Left ventricle myocardium superior (tissue), 1 donor: ENCODE measurements at places on chromosomes 4 and X. TPM values are rescaled to one million over a fixed set of nuclear protein-coding genes. Genes with fewer than 3 reads are reported as not detected.

- DNase-seq = peak; percentile 84
Observed at GRCh38 chrX:49071877-49072711, 1.7 kb downstream of the PRAF2 start.

DNA sequence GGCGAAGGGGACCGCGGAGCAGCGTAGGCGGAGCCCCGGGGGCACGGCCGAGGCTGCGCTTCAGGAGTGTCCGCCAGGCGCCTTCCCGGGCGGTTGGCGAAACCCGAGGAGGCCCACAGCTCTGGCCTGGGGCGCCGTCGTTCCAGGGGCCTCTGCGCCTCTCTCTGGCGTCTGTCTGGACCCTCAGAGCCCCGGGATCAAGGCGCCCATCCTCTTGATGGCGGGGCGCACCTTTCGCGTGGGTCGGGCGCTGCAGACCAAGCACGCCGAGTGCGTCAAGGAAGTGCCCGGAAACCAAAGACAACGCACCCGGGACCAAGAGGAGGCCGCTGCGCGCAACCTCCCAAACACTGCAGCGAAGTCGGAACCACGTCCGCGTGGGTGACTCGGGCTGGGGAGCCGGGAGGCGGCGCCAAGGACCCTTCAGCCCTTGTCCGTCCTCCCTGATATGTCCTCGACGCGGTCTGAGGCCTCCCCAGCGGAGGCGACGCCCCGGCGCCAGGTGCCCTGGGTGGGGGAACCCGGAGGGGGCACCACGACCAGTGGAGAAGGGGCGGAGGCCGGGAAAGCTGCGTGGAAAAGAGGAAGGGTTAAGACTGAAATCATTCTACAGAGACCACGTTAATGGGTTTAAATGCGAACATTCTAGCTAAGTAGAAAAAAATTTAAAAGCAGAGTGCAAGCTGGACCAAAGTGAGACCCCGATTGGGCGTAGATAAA, 9.9 kb downstream of the HMX1 start:
- peak; percentile 14 for DNase-seq

DNA sequence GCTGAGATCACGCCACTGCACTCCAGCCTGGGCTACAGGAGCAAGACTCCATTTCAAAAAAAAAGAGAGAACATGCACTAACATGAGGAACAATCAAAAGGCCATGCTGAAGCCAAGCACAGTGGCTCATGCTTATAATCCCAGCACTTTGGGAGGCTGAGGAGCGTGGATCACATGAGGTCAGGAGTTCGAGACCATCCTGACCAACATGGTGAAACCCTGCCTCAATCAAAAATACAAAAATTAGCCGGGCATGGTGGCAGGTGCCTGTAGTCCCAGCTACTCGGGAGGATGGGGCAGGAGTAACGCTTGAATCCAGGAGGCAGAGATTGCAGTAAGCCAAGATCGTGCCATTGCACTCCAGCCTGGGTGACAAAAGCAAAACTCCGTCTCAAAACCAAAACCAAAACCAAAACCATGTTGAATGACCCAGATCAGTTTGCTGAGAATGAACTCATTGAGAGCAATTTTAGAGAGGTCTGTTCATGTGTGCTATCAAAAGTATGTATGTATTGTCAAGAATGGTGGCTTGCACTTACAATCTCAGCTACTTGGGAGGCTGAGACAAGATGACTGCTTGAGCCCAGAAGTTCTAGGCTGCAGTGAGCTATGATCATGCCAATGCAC, 44.8 kb downstream of the PDS5A start:
- DNase-seq = no peak

DNA sequence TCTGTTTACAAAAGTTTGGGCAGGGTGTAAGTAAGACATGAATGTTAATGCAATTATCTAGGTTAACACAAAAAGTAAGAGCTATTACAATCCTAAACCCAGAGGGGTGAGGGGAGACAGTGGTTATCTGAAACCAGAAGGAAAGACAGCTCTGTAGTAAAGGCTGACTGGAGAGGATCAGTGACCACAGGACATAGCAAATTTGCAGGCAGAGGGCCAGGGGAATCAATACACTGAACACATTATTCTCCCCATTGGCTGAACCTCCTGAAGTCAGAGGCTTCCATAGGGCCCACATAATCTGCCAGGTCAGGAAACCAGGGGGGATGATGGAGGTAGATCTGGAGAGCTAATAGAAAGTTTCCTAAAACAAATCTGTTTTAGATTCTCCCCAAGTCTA, 689.4 kb upstream of the ATOH1 start:
- DNase-seq = no peak

GRCh38 chrX:1244164-1245076, 24.2 kb upstream of the CSF2RA start:
- no peak for DNase-seq

GRCh38 chrX:46611658-46612362, 38.2 kb downstream of the CHST7 start:
- DNase-seq = no peak

DNA sequence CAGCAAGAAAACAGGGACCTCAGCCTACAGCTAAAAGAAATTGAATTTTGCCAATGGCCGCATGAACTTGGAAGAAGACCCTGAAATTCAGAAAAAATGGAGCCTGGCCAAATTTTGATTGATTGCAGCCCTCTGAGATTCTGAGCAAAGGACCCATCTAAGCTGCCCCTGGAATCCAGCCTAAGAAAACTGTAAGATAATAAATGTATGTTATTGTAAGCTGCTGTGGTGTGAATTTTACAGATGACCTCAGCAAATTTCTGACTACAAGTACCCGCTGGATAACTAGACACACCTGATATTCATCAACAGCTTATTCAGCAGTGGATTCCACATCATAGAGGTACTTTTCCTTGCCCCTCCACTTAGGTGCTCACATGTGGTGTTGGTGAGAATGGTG, 119.5 kb upstream of the EPHA5 start:
- no peak for DNase-seq

- no peak for DNase-seq
Observed at GRCh38 chr4:94978904-94979303, 221.1 kb downstream of the BMPR1B start.

DNA sequence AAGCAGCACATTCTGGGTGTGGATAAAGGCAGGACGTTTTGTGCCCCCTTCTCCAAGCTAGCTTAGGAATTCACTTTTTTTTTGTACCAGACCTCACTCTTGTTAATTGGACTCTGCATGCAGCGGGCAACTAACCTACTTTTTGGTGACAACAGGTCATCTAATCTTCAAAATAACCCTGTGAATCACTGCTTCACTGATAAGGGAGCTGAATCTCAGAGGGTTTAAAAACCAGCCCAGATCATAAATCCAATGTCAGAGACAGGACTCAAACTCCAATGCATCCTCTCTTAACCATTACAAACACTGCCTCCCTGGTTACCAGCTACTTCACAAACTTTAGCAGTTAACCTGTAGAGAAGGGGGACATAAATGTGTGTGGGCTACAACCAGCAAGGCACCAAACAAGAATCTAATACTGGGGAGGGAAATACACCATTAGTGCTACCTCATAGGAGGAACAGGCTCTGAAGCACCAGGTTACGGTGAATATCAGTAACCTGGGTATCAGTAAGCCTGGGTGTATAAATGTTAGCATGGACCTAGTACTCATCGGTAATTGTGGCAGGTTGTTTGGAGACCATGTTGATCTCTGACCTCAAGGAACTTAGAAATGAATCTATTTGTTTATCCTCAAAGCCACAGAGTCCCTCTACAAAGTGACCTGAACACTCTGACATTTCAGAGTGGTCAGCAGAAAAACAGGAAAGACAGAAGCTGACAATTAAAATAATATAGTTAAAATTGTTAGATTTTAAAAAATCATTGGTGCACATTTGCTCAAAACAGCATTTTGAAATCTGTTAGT, 2.6 kb downstream of the TIFA start:
- DNase-seq = no peak

DNA sequence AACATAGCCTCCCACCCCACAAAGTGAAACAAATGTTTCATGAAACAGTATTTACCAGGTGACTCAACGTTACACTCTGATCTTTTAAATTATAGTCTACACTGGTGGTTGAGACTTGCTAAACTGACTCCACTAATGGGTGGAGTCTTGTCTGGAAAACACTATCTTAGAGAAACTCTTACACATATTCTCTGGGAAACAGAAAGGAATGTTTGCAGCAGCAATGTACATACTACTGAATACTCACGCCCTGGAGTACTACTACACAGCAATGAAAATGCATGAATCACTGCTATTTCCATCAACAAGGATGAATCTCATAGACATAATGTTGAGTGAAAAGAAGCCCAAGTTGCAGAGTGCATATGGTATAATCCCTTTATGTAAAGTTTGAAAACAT, 208.5 kb upstream of the IGFBP7 start:
- no peak for DNase-seq

DNA sequence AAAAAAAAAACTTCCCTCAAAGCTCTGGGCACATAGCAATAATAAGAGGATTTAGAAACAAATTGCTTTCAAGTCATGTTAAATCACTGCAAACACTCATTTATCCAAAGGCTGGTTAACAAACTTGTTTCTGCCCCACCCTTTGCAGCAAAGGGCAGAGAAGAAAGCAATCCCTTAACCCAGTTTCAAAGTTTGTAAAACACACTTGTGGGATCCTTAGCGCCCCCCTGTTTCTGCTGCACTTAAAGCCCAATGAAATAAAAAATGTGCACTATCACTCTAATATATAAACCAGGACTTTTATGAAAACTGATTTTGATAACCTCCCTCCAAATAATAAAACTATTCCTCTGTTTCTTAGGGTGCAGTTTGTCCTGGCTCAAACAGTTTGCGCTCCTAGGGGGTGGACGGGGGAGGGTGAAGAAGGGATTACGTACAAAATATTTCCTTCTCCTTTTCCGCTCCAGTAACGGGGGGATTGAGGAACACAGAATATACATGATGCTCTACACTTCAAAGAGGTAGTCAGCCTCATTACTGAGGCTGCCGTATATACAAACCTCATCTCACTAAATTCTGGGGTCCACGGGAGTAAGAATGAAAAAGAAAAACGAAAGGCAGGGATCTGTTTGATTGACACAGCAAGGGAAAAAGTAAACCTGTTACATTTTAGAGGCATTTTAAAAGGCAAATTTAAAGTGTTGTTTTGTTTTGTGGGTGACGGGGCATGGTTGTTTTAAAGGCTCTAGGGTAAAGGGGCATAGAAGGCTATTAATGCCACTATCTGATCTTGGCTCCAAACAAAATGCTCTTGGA, 3.1 kb upstream of the PCDH10 start:
- no peak for DNase-seq

- no peak for DNase-seq
Observed at GRCh38 chrX:27380163-27380845, 82.8 kb downstream of the PPP4R3C start.

DNA sequence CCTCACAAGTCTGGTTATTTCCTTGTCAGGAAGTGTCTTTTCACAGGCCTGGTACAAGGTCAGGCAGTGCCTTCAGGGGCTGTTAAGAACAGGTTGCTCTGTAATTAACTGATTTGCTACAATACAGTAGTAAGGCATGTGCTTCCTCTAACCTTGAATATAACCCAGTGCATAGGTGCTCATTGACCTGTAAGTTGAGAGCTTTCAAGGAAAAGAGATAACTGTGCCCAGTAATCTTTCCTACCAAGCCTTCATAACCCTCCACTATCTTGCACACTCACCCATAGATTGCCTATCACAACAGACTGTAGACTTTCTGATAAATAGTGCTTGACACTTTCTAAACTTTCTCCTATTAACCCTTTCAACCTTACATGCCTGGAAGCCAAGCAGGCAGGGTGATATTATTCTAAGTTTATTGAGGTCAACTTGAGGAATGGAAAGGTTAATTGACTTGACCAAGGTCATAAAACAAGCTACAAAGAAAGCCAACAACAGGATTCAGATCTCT, 148.1 kb downstream of the PPARGC1A start:
- DNase-seq = no peak

- DNase-seq = no peak
Observed at GRCh38 chrX:7904562-7904961, 22.7 kb downstream of the PNPLA4 start.

DNA sequence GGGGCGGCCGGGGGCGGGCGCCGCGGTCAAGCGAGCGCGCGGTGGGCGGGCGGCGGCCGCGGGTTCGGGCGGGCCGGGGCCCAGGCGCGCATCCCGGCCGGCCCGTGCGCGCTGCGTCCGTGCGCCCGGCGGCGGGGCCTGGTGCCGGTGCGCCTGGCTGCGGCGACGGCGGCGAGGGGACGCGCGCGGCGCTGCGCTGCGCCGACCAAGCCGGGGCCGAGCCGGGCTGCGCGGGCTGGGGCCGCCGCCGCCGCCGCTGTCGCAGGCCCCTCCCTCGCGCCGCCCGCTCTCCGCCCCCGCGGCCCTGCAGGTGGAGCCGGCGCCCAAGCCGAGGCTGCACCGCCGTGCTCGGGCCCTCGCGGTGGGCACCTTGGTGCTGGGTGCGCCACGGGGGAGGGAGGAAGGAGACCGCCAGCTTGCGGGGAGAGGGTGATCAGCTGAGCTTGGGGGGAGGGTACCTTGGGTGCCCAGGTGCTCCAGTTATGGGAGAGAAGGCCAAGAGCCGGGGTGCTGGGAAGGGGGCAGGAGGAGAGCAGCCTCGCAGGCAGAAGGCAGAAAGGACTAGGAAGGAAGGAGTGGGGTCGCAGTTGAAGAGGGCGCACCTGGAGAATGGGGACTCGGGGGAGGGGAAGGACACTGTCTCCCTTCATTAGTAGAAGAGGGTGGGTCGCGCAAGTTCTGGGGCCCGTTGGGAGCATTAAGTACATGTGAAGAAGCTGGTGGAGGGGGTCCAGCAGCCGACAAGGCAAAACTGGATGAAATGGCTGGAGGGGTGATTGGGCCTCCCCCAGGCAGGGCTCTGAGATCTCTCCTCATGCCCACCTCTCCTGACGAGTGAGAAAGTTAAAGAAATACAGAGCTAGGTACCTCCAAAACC, at the start of gene PPP2R2C:
TSS of gene PPP2R2C (minus strand) at position 228 of the 877 bp plus-strand sequence. CDS start 385 bp downstream, outside the sequence.
- DNase-seq = no peak

Gene DCAF4L1
- total RNA-seq = 0.32 TPM

Gene TEX13C
- total RNA-seq = not detected

Gene ARSH
- total RNA-seq = not detected

Gene FRMPD4
- total RNA-seq = 0.99 TPM

Gene DCUN1D4
- total RNA-seq = 43.4 TPM

Gene ANK2
- 350 TPM for total RNA-seq

Gene H2BW1
- total RNA-seq = not detected

Gene FGFR3
- 1.7 TPM for total RNA-seq

Gene SLC9A7
- 4.6 TPM for total RNA-seq

Gene STPG2
- 0.15 TPM for total RNA-seq

Gene PDZD4
- total RNA-seq = 2.6 TPM

Gene FAT4
- total RNA-seq = 6.1 TPM
